ENCODE measurements at places on chromosomes 6 and 20.

- no peak for DNase-seq
Observed at GRCh38 chr6:6546318-6547109, 42.0 kb upstream of the LY86 start.

- DNase-seq = peak; percentile 37
Observed at GRCh38 chr20:57698867-57699275, 10.9 kb downstream of the PMEPA1 start.

DNA sequence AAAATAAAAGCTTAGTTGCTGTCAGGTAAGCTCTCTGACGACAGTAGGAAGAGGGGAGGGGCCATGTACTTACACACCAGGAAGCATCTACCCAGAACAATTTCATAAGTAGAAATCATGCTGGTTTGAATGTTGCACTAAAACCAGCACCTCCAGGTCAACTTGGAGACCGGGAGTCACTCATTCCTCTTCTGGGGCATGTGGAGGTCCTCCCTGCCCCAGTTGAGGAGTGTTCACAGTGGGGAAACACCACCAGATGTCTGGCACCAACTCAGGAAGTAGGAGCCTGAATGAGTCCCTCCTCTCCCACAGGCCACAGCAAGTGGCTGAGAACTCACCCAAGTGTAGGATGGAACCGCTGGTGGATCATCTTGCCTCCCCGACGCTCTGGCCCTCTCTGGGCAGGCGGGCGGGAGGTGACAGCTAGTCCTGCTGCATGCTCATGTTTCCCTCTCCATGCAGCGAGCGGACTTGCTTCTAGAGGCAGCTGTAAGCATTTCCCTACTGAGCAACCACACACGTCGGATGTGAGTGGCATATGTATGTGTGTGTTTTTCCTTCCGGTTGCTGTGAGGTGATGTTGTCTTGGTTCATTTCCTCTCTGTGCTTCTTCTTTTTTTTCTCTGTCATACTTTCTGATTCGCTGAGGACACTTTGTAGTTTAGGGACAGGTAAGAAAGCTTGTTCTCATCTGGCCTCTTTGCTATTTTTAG is 149.5 kb upstream of the NEDD9 start:
- DNase-seq = no peak

- peak; percentile 36 for DNase-seq
Observed at GRCh38 chr20:3797592-3798372, 1.7 kb downstream of the CDC25B start.

- no peak for DNase-seq
Observed at GRCh38 chr6:157267654-157268053, 55.7 kb downstream of the TMEM242 start.

GRCh38 chr6:89415185-89415584 is 3.1 kb upstream of the RRAGD start:
- DNase-seq = no peak

DNA sequence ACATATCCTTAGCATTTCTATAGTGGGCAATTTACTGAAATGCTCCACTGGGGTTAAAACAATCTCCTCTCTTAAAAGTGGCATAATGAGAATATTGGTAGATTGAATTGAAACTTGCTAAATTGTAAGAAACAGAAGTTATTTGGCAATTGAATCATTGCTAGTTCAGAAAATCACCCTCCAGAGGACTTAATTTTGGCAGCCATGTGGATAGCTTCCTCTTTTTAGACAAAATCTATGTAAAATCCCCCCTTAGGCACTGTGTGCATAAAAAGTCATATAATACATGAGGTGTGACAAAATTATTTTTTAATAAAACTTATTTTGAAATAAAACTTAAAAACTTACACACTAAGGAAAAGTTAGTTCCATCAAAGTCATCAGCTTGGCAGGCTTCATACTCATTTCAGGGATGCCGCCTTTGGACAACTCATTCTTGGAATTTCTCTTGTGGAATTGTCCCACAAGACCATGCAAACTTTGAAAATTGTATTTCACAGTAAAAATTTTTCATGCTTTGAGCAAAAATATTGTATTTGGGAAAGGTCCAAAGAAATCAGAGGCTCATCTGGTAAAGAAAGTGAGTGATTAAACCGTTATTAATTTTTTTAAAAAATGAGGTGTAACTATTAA is 473.0 kb downstream of the BCKDHB start:
- no peak for DNase-seq

DNA sequence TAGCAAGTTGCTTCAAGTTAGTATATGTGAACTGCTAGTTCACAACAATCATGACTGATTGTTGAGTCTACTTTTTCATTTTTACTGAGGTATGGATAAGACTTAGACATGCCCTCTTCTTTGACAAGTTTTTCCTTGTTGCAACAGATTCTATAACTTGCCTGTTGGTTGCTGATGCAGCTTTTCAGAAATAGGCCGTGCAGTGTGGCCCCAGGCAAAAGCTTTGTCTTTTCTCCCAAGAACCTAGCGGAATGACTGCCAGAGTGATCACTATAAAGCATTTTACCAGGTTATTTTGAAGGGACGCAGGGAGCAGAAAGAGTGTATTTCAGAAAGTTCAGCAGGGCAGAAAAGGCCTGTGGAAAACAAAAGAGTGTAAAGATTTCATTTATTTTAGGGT is 16.0 kb downstream of the HECA start:
- DNase-seq = no peak

- peak; percentile 42 for DNase-seq
Observed at GRCh38 chr6:108619431-108620197, 58.9 kb downstream of the FOXO3 start.

- DNase-seq = peak; percentile 62
Observed at GRCh38 chr6:37207903-37208456, 38.0 kb downstream of the PIM1 start.

- DNase-seq = no peak
Observed at GRCh38 chr6:151379933-151380847, 11.2 kb downstream of the ZBTB2 start.

- DNase-seq = no peak
Observed at GRCh38 chr6:126446248-126446647, 106.3 kb downstream of the CENPW start.

GRCh38 chr6:64334636-64335035 is 699.0 kb downstream of the PHF3 start:
- no peak for DNase-seq

DNA sequence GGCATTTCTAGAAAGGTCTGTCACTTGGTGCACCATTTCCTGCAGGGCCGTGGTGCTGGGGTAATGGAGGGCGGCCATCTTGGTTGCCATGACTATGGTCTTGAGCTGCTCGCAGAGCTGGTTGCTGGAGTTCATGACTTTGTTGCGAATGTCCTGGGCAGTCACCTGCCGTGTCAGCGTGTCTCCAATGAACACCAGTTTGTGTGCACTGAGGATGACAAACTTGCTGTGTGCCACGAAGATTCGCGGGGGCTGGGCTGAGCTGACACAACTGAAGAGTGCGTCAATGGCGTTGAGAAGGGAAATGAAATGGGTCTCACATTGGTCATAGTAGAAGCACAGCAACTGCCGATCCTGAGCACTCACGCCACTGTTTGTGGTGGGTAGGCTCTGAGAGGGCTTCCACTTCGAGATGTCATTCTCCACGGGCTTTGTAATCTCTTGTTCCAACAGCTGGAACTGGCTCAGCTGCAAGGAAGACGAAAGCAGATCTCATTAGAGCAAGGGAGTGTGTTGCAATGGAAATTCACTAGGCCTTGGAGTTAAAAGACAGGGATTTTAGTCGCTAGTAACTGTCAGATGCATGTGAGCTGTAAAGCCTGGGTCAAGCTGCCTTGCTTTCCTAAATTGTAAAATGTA is 47.1 kb downstream of the NEDD9 start:
- no peak for DNase-seq

GRCh38 chr20:25044261-25044560 is 13.7 kb downstream of the ACSS1 start:
- DNase-seq = no peak

DNA sequence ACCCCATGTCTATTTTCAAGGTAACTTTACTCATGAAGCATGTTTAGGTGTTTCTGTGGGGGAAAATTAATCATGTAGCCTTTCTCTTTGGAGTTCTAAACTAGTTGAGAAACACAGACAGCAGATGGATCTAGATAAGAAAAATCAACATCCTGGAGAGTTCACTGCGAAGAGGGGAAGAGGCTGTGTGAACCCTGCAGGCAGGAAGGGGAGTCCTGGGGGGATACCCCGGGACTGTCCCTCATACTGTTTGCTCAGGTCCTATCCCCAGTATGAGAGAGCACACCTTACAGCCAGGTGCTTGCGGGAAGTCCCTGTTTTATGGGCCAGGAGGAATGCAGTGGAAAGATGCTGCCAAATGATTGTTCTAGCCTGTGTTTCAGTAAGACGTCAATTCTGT is 32.7 kb downstream of the CHMP4B start:
- DNase-seq = no peak

GRCh38 chr20:57622579-57623381 is 2.6 kb upstream of the ZBP1 start:
- DNase-seq = peak; percentile 59

DNA sequence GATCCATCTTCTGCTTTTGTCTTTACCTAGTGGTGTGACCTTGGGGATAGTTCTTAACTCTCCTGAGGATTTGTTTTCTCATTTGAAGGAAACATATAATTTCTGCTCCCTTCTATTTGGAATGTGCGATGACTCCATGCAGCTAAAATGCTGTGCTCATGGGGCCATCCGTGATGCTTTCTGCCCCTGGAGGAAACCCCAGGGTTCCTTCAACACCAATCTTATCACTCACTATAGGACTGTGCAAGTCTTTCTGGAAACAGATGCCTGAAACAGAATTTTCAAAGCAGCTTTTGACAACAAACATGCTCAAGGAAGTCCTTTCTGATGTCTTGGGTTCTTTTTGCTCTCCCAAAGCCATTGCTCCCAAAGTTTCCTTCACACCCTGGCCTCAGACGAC is 128.8 kb upstream of the GGTLC1 start:
- no peak for DNase-seq

DNA sequence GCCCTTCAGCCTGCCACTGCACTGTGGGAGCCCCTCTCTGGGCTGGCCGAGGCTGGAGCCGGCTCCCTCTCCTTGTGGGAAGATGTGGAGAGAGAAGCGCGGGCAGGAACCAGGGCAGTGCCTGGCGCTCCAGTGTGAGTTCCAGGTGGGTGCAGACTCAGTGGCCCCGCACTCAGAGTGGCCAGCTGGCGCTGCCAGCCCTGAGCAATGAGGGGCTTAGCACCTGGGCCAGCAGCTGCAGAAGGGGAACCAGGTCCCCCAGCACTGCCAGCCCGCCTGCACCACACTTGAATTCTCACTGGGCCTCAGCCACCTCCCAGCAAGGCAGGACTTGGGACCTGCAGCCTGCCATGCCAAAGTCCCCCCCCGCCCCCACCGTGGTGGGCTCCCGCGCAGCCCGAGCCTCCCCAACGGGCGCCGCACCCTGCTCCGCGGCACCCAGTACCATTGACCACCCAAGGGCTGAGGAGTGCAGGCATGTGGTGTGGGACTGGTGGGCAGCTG is 205.9 kb downstream of the CLVS2 start:
- DNase-seq = no peak

Data from LHCN-M2 (cell line).